ENCODE measurements at places on chromosomes 3 and 15. TPM values are rescaled to one million over a fixed set of nuclear protein-coding genes. Genes with fewer than 3 reads are reported as not detected.

DNA sequence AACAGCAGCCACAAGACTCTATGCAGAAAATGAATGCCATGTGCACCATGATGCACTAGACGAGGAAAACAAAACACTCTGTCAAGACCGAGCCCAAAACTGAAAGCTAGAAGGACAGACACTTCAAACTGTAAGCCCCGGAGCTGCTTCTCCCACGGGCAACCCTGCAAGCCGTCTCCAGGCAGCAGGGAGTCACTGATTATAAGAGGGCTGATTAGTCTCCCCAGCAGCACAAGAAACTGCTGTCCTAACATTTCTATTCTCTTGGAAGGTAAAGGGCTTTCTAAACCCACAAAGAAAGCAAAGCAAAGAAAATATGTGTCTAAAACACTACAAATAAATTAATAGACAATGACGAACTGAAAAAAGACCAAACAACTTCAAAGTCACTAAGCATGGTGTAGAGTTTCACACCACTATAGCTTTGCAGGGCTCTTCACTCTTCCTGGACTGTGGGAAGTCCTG is 15.5 kb downstream of the TBC1D2B start:
- H3K4me3 ChIP-seq = peak overlapping the region; percentile 68
- peaks cover 43% of the 10 kb centered on the region for H3K4me1 ChIP-seq
- peaks cover 8% of the 10 kb centered on the region for H3K36me3 ChIP-seq
- peak; percentile 65 for DNase-seq

GRCh38 chr3:185764163-185764979 is 60.5 kb downstream of the IGF2BP2 start:
- H3K4me3 ChIP-seq = no peak overlapping the region
- H3K36me3 ChIP-seq = no peaks in the 10 kb centered on the region
- peaks cover 19% of the 10 kb centered on the region for H3K27me3 ChIP-seq
- DNase-seq = no peak
- no peaks in the 10 kb centered on the region for H3K4me1 ChIP-seq
- H3K27ac ChIP-seq = no peak overlapping the region

- no peaks in the 10 kb centered on the region for H3K4me1 ChIP-seq
- H3K36me3 ChIP-seq = no peaks in the 10 kb centered on the region
- no peak overlapping the region for H3K4me3 ChIP-seq
- DNase-seq = no peak
Measured at GRCh38 chr3:74883690-74884089, 269.2 kb upstream of the CNTN3 start.

DNA sequence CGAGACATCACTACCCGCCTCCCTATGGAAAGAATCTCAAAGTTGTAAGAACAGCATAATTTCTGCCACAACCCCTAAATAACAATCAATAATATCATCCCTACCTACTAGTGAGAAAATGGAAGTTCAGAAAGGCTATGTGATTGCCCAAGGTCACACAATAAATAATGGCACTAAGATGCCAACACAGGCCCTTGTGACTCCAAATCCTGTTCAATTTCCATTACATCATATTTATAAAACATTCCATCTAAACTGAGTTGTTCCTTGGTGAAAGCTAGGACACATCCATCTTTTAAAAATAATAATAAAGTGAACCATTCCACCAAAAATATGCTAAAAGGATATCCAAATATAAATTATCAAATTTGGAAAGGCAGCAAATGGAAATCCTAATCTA is 144.6 kb downstream of the MAGI1 start:
- no peaks in the 10 kb centered on the region for H3K27me3 ChIP-seq
- H3K4me3 ChIP-seq = no peak overlapping the region
- no peaks in the 10 kb centered on the region for H3K4me1 ChIP-seq

DNA sequence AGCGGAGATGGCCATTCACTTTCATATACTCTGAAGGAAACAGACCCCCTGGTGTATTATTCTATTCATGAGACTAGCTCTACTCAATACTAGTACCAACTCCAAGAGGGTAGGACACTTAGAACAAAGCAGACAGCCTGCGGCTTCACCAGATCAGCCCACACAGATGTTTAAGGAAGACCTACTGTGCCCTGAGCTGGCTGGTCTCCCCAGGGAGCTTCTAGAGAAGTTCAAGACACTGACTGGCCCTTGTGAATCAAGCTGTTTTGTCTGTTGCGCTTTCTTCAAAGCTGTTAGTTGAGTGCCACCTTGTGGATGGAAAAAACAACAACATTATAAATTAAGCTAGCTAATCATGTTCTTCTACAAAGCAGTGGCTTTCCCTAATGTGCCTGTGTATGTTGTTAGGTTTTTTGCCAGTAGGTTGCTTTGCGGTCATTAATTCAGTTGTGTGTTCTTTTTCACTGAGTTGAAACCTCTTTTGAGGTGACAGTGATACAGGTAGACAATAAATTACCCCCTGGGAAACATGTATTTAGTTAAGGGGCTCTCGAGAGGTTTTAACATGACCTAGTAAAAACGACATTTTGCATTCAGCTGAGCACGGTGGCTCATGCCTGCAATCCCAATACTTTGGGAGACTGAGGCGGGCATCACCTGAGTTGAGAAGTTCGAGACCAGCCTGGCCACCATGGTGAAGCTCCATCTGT is 64.2 kb upstream of the MYZAP start:
- peak; percentile 5 for DNase-seq
- H3K4me1 ChIP-seq = no peaks in the 10 kb centered on the region
- no peak overlapping the region for H3K4me3 ChIP-seq
- H3K27me3 ChIP-seq = peaks cover 5% of the 10 kb centered on the region

C3orf70 gene
- total RNA-seq = 0.04 TPM

MRAS gene
- not detected for total RNA-seq

GRCh38 chr3:65044401-65044800 is 356.6 kb upstream of the ADAMTS9 start:
- no peak overlapping the region for H3K27ac ChIP-seq
- no peak overlapping the region for H3K4me3 ChIP-seq
- DNase-seq = no peak
- no peaks in the 10 kb centered on the region for H3K36me3 ChIP-seq
- H3K4me1 ChIP-seq = no peaks in the 10 kb centered on the region
- no peaks in the 10 kb centered on the region for H3K27me3 ChIP-seq

DNA sequence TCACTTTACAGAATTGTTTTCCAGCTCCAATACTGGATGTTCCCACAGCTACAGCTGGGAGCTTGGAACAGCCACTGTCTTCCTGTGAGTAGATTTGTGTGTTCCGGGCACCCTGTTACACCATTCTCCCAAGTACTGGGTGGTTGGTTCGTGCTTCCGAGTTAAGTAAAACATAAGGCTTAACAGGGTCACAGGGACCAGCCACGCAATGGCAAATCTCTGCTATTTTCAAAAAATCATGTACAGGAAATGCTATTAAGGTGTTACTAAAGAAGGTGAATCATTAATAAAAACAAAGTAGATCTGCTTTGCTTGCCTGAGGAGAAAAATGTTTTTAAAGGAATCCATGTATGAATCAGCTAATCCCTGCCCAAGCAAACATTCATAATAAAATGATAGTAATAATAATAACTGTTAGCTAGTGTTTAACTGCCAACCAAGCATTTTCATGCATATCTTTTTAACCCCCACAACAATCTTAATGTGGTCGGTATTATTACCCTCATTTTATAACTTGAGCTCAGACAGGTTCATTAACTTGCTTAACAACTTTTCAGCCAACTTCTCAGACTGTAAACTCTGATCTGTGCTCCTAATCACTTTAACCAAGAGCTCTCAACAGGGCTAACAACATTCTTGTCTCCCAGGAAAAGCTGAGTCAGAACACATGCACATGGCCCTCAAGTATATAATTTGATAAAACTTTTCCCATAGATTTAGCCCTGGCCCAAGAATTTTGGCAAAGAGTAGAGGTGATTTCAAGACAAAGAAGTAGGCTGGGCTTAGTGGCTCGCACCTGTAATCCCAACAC is 2.7 kb upstream of the C2CD4A start:
- no peak overlapping the region for H3K4me3 ChIP-seq
- no peak overlapping the region for H3K27ac ChIP-seq
- no peaks in the 10 kb centered on the region for H3K36me3 ChIP-seq
- DNase-seq = no peak
- peaks cover 19% of the 10 kb centered on the region for H3K27me3 ChIP-seq
- H3K4me1 ChIP-seq = peaks cover 36% of the 10 kb centered on the region

KLHDC8B gene
- 2.2 TPM for total RNA-seq
